Glutamatergic neuron (in vitro differentiated cells): ENCODE measurements at places on chromosomes 5 and 9.

- no peak for DNase-seq
Measured at GRCh38 chr9:38412751-38413150, 11.5 kb downstream of the IGFBPL1 start.

DNA sequence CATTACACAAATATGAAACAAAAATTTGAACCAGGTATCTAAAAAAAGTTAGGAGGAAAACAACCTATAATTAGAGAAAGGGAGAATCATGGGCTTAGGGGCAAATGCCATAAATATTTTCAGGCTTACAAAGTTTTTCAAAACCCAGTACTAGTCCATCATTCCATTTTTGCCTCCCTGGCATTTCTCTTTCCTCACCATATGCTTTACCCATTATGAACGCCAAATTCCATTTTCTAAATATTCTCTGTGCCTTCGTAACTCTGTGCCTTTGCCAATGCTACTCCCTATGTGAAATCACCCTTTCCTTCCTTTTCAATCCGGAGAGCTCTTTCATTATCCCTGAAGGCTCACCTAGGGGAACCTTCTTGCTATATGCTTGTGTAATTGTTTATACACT, 434.1 kb downstream of the ZSWIM6 start:
- DNase-seq: no peak

DNA sequence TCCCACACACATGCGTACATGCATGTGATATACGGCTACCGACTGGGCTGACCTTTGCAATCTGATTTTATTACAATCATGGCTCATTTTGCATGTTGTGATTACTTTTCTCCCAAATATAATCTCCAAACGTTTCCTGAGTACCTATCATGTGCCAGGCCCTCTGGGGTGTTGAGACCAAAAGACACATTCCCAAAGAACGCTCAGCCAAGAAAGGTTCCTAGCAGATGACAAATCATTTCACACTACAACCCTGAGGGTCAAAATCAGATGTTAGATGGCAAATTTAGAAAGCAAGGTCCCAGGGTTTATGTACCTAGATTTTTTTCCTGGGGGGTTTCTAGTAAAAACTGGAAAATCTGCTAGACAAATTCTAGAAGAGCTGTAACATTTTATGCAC, 32.4 kb upstream of the SLC25A51 start:
- DNase-seq: no peak

DNA sequence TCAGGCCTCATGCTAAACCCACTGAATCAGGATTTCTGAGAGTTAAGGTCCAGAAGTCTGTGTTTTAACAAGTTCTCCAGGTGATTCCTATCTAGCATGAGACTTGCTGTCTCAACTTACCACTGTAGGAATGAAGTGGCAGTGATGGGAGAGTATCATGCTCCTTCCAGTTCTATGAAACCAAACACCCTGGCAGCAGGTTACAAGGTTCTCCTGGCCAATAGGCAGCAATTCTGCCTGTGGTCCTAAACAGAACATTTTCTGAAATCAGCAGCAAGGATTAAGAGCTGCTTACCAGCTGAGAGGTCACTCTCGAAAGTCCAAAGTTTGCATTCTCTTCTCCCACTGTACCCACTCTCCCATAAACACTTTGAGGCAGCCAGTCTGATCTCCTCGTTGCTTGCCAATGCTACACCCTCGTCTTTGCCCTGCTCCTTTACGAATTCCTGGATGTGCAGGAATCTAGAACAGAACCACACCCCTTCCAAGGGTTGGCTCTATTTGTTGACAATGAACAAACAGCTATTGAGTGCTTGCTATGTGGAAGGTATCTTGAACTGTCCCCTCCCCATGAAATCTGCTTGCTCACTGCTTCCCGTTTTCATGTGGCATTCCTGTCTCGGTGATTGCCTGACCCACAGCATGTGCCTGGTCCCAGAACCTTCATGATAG, 100.5 kb downstream of the TMEM174 start:
- DNase-seq: no peak

DNA sequence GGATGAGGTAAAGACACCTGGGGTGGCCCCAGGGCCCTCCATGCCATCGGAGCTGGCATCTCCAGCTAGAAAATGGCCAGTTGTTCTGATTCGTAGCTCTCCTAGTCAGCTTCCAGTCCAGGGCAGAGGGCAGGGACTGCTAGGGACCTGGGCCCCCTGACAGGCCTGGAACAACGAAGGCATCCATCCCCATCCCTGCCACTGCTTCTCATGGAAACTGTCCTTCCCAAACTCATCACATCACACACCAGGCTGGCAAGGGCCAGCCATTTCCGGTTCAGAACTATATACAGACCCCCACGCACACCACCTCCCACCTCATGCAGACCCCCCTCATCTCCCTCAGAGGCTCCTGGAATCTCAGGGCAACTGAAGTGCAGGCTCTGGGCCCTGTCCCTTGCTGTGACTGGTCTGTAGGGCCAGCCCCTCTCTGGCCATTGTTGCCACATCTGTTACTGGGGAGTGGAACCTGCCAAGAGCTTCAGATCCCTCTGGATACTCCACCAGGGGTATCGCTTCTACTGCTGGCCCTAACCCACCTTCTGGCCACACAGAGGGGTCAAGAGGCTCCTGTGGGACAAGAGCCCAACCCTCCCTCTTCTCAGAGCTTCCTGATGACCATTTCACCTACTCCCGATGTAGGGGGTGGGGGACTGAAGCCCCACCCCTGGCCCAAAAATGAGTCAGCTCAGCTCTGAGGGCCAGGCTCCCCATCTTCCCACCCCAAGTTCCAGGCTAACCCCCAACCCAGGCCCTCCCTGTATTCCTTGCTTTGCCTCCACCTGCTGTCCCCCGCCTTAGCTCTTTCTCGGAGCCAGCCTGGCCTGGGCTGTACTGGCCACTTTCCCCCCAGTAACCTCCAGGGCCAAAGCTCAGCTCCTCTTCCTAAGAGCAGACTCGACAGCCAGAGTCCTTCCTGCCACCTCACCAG, 1.2 kb upstream of the MZB1 start:
- no peak for DNase-seq

DNA sequence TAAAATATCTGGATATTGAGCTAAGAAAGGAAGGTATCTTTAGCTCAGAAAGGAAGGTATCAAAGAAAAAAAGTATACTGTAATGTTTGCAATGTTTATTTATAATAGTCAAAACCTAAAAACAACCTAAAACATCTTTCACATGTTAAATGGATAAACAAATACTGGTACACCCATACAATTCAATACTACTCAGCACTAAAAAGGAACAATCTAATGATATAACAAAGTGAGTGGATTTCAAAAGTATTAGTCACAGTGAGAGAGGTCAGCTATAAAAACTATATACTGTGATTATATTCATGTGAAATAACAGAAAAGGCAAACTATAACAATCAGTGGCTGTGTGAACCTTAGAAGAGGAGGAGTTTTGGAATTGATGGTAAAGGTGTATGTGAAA, 455.0 kb upstream of the FTMT start:
- no peak for DNase-seq

DNA sequence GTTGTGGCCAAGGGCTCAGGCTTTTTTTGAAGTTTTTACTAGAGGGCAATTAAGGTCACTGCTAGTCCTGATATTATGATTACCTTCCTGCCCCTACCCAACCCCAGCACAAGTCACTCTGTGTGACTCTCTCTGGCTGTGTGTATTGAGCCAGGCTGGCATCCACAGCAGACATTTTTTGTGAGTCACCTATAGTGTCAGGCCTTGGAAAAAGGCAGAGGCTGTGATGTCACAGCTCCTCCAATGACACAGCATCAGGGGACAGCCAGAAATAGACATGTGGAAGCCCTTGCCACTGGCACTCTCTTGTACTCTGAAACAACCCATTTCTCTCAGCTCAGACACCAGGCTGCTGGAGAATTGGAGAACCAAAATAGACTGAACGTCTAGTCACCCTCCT, 145.4 kb downstream of the NMUR2 start:
- no peak for DNase-seq

GRCh38 chr9:135862809-135863208, 44.5 kb downstream of the CAMSAP1 start:
- DNase-seq: no peak

GRCh38 chr5:78795757-78796156, 147.2 kb upstream of the LHFPL2 start:
- DNase-seq: no peak

- no peak for DNase-seq
Measured at GRCh38 chr9:19087106-19088000, 15.4 kb downstream of the HAUS6 start.

DNA sequence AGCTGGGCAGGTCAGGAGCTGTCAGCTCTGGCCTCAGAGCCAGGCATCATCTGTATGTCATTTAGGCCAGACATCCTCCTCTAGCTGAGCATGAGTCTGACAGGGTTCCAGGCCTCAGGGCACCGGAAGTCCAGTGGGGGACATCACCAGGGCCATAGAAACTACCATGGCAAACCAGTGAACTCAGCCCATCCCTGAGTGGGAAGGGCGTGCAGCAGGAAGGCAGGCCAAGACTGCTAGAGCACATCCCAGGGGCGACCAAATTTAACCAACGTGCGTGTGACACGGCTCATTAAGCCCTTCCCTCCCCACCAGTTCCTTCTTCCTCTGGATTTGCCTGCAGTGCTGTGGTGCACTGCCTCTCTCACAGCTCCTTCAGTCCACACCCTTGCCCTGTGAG, 75.9 kb downstream of the COL27A1 start:
- no peak for DNase-seq

GRCh38 chr5:17037751-17038150, 101.7 kb upstream of the MYO10 start:
- no peak for DNase-seq

DNA sequence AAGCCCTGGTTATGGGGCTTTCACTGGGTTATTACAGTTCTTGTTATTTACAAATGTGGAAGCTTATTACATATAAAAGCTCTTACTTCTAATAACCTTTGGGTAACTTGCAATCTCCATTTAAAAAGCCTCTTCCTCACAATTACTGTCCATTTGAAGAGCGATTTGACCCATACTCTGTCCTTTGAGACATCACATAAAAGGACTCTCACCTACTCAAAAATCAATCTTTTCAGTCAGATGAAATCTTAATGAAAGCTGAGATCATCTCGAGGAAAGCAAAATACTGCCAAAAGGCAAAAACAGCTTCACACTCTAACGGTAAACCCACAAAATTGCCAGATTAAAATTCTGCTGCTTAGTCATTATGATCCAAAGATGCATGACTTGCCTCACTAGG, 29.8 kb downstream of the ELAVL2 start:
- no peak for DNase-seq

GRCh38 chr5:96687812-96688453, 25.8 kb downstream of the CAST start:
- DNase-seq: no peak

- no peak for DNase-seq
Measured at GRCh38 chr5:95859661-95860060, 37.1 kb upstream of the GLRX start.

- DNase-seq: no peak
Measured at GRCh38 chr5:172473427-172473826, 19.1 kb upstream of the SH3PXD2B start.

DNA sequence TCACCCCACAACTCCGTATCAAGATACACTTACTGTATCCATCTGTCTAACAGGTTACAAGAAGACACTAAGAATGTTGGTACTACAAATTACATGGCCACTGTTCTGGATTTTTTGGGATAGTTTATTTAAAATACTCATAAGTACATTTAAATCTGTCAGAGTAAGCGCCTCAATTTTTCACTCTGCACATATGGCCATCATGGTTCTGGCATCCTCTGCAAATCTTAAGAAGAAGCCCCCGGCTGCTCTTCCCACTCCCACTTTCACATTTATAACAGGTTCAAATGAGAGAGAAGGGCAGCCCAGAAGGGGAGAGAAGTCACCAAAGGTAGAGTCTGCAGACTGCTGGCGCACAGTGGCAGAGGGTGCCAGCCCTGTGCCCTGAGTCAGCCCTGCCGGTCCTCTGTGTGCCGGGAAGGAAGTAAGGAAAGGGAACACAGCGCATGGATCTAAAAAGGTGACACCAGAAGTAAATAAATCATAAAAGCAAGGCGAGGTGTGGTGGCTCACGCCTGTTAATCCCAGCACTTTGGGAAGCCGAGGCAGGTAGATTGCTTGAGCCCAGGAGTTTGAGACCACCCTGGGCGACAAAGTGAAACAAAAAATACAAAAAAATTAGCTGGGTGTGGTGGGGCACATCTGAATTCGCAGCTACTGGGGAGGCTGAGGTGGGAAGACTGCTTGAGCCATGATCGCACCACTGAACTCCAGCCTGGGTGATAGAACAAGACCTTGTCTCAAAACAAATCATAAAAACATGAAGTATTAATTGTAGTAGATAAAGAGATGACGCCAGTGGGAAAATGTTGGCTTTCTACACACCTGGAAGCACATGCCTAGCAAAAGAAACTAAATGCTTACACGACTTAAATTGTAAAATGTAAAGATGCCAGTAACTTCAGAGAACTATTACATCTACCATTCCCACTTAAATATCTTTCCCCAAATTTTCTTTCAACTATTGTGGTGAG, 30.0 kb downstream of the RNF130 start:
- DNase-seq: no peak

DNA sequence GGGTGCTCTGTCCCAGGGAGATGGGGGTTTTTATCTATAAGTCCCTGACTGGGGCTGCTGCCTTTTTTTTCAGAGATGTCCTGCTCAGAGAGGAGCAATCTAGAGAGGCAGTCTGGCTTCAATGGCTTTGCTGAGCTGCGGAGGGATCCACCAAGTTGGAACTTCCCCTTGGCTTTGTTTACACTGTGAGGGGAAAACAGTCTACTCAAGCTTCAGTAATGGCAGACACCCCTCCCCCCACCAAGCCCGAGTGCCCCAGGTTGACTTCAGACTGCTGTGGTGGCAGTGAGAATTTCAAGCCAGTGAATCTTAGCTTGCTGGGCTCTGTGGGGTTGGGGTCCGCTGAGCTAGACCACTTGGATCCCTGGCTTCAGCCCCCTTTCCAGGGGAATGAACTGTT, 375.8 kb downstream of the RAB3C start:
- no peak for DNase-seq

- DNase-seq: no peak
Measured at GRCh38 chr5:6476313-6476661, 27.6 kb downstream of the UBE2QL1 start.

DNA sequence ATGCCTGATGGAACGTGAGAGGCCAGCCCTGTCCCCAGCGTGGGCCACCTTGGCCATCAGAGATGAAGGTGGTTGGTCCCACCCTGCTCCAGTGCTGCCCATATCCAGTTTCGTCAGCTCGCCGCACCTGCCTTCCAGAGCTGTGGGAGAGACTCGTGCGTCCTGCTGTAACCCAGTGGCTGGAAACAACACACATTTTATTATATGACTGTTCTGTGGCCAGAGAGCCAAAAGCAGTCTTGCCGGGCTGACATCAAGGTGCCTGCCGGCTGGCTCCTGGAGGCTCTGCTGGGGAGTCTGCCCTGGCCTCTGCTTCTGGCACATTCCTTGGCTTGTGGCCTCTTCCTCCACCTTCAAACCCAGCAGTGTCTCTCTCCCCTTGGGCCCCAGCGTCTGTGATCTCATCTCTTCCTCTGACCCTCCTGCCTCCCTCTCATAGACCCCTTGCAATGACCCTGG, 94.7 kb downstream of the RXRA start:
- DNase-seq: no peak
